ENCODE measurements at places on chromosomes 5 and 9.

GRCh38 chr5:122753500-122753899 is 21.4 kb upstream of the SNX2 start:
- DNase-seq = no peak

DNA sequence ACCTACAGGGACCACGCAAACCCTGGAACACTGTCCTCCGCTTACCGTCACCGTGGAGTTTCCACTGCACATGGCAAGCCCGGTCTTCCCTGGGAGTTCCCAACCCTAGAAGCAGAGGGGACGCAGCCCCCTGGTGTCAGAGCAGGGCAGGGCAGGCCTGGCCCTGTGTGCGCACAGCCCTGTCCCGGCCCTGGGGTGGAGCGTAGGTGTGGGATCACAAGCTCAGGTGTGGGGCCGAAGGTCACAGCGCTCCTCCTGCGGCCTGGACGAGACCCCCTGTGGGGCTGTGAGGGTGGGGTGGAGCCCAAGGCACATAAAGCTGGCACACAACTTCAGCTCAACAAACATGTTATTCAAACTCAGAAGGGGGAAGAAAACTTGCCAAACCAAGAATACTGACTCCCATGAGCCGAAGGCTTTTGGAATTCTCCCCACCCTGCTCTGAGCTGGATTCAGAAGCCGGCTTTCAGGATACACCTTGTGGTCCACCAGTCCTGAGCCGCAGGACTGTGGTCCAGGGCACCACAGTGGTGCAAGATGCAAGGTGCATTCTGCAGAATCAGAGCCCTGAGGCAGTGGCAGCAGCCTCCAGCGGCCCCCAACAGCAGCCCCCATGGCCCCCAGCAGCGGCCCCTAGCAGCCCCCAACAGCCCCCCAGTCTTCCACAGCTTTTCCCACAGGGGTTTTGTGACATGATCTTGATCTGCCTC is 11.8 kb upstream of the EXOC3 start:
- DNase-seq = peak; percentile 78

GRCh38 chr9:3049636-3050035 is 205.7 kb upstream of the PUM3 start:
- DNase-seq = no peak

DNA sequence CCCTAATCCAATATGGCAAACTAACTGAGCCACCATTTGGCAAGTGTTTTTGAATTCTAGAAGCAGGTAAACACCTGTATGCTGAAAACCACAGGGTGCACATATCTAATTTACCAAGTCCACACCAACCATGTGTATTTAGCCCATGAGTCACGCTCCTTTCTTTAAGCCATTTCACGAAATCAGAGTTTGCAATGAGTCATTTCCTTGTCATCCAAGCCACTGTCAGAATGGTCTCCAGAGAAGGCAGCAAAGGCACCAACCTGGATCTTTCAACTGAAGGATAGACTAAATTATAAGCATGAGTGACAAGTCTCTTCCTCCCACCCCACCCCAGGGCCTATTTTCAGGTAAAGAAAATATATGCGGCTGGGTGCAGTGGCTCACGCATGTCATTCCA is 110.0 kb downstream of the PAX5 start:
- DNase-seq = peak; percentile 95

DNA sequence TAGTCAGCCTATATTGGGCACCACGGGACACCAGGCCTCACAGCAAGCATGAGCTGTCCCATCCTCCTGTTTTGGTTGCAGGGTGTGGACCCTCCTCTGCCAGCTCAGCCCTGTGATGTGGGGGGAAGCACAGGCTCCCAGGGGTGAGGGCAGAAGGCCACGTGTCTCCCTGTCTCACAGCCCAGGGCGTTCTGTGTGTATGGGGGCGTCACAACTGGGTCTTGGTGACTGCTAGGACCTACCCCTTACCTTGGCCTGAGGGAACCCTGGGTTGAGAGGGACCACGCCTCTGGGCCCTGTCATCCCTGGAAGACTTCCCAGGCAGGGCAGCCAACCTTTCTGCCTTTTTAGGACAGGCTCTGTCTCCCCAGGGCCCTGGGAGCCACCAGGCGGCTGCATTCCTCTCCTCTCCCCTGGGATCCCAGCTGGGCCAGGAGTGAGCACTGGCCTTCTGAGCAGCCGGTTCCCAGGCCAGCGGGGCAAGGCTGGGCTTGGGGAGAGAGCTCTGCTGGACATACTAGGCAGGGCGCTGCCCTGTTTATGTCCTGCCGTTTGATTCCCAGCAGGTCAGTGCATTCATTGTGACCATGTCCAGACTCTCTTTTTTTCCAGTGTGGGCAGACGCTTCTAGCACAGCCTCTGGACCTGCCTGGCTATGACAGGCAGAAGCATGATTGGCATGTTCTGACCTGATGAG is 97.4 kb downstream of the DAB2IP start:
- DNase-seq = no peak

- no peak for DNase-seq
Measured at GRCh38 chr5:55973296-55973695, 21.5 kb downstream of the IL6ST start.

- DNase-seq = no peak
Measured at GRCh38 chr9:4927043-4927471, 58.0 kb upstream of the JAK2 start.

DNA sequence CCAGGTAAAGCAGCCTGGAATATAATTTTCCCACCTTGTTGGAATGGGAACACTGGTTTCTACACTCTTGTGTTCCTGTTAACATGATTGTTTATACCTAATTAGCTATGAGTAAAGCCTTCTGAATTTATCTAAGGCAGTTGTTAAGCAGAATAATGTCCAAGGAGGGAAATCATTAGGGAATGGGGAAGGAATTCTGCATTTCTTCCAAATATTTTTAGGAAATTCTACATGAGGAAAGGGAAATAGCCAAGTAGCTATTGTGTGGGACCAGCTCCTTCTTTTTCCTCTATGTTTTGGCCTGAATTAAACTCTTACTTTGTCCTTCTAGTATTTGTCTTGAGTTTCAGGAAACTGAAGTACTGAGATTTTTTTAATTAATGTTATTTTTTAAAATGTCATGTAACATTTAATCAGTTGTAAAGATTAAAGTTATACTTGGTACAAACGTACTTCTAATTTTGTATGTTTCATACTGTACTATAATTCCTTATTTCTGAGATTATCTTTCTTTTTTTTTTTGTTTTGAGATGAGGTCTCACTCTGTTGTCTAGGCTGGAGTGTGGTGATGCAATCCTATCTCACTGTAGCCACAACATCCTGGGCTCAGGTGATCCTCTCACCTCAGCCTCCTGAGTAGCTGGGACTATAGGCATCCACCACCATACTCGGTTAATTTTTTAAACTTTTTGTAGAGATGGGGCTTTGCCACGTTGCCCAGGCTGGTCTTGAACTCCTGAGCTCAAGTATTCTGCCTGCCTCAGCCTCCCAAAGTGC is 28.5 kb downstream of the ANKDD1B start:
- DNase-seq = no peak

DNA sequence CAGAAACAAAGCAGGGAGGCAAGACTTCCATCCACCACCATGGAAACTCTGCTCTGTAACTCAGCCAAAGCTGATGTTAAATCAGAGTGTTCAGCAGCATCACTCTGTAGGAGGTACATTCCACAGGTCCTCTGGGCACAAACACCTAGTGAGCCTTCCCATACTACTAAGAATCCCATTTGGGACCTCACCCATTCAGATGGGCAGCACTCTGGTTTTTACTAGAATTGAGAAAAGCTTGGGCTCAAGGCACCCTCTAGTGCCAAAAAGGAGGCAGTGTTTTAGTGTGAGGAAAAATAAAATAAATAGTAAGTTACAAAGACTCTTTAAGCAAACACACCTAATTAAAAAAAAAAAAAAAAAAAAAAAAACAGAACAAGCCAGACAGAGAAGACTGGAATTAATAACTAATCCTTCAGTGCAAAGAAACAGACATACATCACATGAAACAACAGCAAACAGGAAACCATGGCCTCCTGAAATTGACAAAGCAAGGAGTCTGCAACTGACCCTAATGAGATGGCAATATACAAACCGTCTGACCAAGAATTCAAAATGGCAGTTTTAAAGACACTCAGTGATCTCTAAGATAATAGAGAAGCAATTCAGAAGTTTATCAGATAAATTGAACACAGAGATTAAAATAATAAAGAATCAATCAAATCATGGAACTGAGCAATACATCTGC is 159.5 kb downstream of the GNA14 start:
- DNase-seq = no peak

- DNase-seq = peak; percentile 59
Measured at GRCh38 chr5:126777257-126777974, 480 bp downstream of the LMNB1 start.

Measured in PC-9 (cell line).